ENCODE measurements at places on chromosomes 5 and 9. TPM values are rescaled to one million over a fixed set of nuclear protein-coding genes. Genes with fewer than 3 reads are reported as not detected.

The TIMD4 gene
- not detected for total RNA-seq

The ZFP37 gene
- 2.3 TPM for total RNA-seq

The GLRA1 gene
- total RNA-seq = not detected

The PITX1 gene
- 0.26 TPM for total RNA-seq

The KIF4B gene
- total RNA-seq = 0.13 TPM

The PCDHGB3 gene
- 1.3 TPM for total RNA-seq

The HAVCR2 gene
- total RNA-seq = 0.07 TPM

The BNIP1 gene
- total RNA-seq = 22.8 TPM

The SLC45A2 gene
- total RNA-seq = 0.13 TPM

The NR2F1-AS1 gene
- total RNA-seq = 17.1 TPM

The PPIC gene
- total RNA-seq = 41.3 TPM

The LOX gene
- total RNA-seq = 36.9 TPM

The PCDHGA5 gene
- total RNA-seq = 0.40 TPM

The C7 gene
- total RNA-seq = 7.7 TPM

The FGD3 gene
- not detected for total RNA-seq

The FBXL7 gene
- 5.3 TPM for total RNA-seq

The SCGB3A2 gene
- not detected for total RNA-seq

The IL5 gene
- not detected for total RNA-seq
